ENCODE measurements at places on chromosomes 7 and 10.

GRCh38 chr7:93374345-93374940 is 142.3 kb downstream of the VPS50 start:
- H3K36me3 ChIP-seq = no peaks in the 10 kb centered on the region
- no peak overlapping the region for H3K27ac ChIP-seq
- H3K27me3 ChIP-seq = peaks cover 4% of the 10 kb centered on the region
- H3K4me3 ChIP-seq = no peak overlapping the region
- peak; percentile 45 for DNase-seq
- no peaks in the 10 kb centered on the region for H3K4me1 ChIP-seq

- no peaks in the 10 kb centered on the region for H3K4me1 ChIP-seq
- H3K36me3 ChIP-seq = no peaks in the 10 kb centered on the region
- DNase-seq = no peak
- no peaks in the 10 kb centered on the region for H3K27me3 ChIP-seq
- no peak overlapping the region for H3K27ac ChIP-seq
These were observed 491.3 kb downstream of the RPS24 start for GRCh38 chr10:78524941-78525340.

DNA sequence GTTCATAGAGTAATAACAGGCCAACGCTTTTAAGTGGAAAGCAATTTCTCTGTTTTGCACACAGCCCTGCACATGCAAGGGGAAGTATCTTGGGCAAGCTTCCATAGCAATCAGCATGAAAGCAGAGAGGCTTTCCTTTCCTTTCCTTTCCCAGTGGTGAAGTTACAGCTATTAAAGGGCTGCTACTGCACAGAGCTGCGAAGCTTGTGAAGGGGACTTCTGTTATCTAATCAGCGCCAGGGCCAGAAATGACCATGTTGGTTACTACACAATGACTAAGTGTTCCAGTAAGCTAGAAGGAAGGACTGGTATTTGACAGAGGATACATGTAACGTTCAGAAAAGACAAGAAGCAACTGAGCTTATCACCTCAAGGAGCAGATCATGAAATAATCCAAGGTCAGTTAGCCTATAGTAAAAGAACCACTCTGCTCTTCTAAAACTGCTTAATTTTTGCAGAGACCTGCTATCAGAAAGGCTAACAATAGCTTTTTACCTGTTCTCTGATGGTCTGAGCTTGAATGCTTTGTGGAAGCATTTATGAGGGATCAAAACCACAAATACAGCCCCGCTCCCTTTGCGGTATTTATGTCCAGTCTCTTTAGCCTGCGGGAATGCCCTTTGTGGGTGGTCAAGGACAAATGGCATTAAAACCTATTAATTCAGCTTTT is 45.9 kb downstream of the SGMS1 start:
- no peak overlapping the region for H3K27ac ChIP-seq
- no peak for DNase-seq
- peaks cover 16% of the 10 kb centered on the region for H3K4me1 ChIP-seq

DNA sequence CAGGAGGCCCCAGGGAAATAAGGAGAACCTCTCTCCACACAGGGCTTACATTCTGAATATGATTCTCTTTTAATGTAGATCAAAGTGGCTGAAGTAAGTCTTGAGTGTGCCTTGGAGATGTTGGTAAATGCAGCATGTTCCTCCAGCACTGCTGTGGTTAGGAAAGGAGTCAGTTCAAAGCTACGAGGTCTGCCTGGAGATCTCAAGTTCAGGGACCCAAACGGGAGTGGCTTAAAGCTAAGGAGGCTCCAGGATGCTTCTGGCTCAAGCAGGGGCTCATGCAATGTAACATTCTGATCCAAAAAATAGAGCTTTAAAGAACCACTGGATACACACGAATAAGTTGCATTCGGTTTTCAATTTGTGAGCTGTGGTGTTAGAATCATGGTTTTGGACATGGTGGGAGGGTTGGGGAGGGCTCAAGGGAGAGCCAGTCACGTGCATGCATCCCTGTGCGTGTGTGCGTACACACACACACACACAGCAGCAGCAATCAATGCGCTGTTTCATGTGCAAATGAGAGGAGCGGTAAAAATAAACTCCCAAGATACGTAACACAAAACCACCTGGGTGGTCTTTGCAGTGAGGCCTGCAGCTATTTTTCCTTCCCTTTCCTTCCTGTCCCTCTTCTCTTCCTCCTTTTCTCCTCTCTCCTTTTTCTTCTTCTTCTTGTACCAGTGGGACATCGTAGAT is 70.5 kb downstream of the AOAH start:
- H3K27ac ChIP-seq = no peak overlapping the region
- no peak for DNase-seq
- no peak overlapping the region for H3K4me3 ChIP-seq
- H3K27me3 ChIP-seq = no peaks in the 10 kb centered on the region
- H3K4me1 ChIP-seq = no peaks in the 10 kb centered on the region
- H3K36me3 ChIP-seq = no peaks in the 10 kb centered on the region

DNA sequence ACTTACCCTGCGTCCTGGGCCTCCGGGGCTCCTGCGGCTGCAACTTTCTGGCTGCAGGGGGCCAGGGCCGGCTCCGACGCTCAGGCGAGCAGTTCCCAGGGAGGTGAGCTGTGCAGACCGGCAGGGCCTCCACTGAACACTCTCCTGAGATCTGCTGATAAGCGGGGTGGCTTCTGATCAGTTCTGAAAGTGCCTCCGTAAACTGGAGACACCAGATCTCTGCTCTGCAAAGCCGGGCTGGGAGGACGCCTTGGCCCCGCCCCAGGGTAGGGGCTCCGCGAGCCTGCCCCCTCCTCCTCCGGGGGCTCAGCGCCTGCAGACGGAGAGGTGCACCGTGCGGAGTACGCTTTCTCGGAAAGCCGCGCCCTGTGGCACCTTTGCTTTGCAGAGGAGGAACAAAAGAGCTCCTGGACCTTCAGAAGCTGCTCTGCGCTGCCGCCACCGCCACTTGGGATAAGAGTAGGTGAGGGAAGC is 141.3 kb upstream of the VKORC1L1 start:
- peak; percentile 46 for DNase-seq
- no peak overlapping the region for H3K27ac ChIP-seq
- no peaks in the 10 kb centered on the region for H3K36me3 ChIP-seq
- no peaks in the 10 kb centered on the region for H3K4me1 ChIP-seq

GRCh38 chr10:47264797-47265281 is 35.2 kb upstream of the GDF10 start:
- no peak for DNase-seq
- H3K36me3 ChIP-seq = no peaks in the 10 kb centered on the region
- no peaks in the 10 kb centered on the region for H3K27me3 ChIP-seq
- no peaks in the 10 kb centered on the region for H3K4me1 ChIP-seq
- H3K27ac ChIP-seq = no peak overlapping the region

- no peak overlapping the region for H3K27ac ChIP-seq
- H3K36me3 ChIP-seq = no peaks in the 10 kb centered on the region
- no peak overlapping the region for H3K4me3 ChIP-seq
- no peaks in the 10 kb centered on the region for H3K27me3 ChIP-seq
- DNase-seq = no peak
These were observed 12.6 kb upstream of the GDF10 start for GRCh38 chr10:47287365-47287802.

- no peaks in the 10 kb centered on the region for H3K4me1 ChIP-seq
- H3K27ac ChIP-seq = no peak overlapping the region
- no peak overlapping the region for H3K4me3 ChIP-seq
- H3K27me3 ChIP-seq = no peaks in the 10 kb centered on the region
- DNase-seq = no peak
- no peaks in the 10 kb centered on the region for H3K36me3 ChIP-seq
These were observed 14.4 kb downstream of the PLEKHS1 start for GRCh38 chr10:113765910-113766309.

DNA sequence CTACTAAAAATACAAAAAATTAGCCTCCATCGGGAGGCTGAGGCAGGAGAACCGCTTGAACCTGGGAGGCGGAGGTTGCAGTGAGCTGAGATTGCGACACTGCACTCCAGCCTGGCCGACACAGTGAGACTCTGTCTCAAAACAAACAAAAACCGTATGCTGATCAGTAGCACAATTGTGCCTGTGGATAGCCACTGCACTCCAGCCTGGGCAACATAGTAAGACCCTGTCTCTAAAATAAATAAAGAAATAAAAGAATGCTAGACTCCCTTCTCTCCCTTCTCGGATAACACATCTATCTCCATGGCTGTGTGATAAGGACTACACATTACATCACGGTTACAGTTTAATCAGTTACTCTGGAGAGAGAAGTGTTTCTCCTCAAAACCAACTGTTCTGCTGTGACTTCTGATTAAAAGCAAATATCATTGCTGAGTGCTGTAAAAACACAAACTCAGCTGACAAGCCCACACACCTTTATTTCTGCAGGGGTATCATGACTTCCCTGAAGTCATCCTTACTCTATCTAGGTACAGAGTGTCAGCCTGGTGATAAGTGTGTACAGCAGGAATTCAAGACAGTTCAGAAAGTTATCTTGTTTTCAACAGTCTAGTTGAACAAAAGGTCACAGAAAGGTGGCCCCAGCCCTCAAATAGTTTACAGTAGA is 5.3 kb upstream of the ARHGAP19 start:
- H3K4me1 ChIP-seq = no peaks in the 10 kb centered on the region
- H3K27ac ChIP-seq = no peak overlapping the region
- no peaks in the 10 kb centered on the region for H3K27me3 ChIP-seq
- no peak for DNase-seq
- H3K4me3 ChIP-seq = no peak overlapping the region
- no peaks in the 10 kb centered on the region for H3K36me3 ChIP-seq

DNA sequence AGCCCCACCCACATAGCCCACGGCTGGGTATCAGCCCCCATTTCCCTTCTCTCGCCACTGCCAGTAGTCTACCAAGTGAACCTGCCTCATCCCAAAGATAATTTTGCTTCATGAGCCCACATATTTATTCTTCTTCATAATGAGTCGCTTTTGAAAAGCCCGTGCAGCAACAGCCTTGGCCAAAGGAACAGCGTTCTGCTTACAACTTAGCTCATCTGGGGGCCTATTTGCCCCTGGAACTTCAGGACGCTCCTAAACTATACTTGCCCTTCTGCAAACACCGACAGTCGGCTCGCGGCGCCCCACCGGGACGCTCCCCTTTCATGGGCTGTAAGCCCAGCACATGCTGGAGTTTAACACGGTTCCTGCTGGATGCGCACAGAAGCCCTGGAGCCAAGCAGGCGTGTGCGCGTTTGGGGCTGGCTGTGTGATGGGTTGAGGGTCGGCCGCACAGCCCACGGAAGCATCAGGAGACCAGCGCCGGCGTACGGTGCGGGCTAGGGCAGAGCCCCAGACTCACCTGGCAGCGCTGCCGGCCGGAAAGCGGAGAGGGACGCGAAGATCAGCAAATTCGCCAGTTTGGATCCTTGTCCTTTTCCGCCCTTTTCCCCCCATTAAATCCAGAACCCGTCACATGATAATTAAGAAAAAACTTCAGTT is 370 bp downstream of the TMEM60 start:
- peaks cover 13% of the 10 kb centered on the region for H3K4me1 ChIP-seq
- H3K27me3 ChIP-seq = no peaks in the 10 kb centered on the region
- peaks cover 4% of the 10 kb centered on the region for H3K36me3 ChIP-seq
- no peak for DNase-seq
- peak overlapping the region; percentile 63 for H3K4me3 ChIP-seq

- H3K27me3 ChIP-seq = no peaks in the 10 kb centered on the region
- H3K4me1 ChIP-seq = peaks cover 39% of the 10 kb centered on the region
- DNase-seq = no peak
- no peak overlapping the region for H3K4me3 ChIP-seq
- peaks cover 4% of the 10 kb centered on the region for H3K36me3 ChIP-seq
- H3K27ac ChIP-seq = no peak overlapping the region
These were observed 148.3 kb downstream of the SVIL start for GRCh38 chr10:29486433-29486832.

DNA sequence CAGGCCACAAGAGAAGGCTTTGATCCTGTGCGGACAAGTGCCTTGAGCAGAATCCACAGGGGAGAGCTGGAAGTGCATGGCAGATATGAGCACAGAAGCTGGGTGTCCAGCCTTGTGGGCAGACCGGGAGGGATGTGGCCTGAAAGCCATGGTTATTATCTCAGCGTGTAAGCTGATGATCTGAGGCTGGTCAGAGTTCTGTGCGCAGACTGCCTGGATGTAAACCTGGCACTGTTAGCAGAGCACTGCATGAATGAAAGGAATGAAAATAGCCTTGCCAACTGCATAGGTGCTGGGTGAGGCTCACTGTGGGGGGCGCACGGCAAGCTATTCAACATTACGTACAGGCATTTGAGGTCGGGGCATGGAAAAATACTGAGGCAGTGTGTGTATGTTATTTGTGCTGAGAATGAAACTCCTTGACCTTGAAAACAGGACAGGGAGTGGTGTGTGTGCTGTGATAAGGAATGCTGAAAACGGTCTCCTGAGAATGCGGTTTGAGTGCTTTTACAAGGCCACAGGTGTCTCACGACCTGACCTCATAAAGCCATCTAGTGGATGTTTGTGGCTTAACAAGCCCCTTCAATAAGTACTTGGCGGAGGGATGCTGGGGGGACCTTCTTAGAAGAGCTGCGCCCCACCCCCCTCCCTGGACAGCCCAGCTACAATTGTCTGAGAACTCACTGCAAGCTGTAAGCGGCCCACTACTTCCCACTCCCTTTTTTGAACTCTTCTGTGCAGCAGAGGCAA is 18.7 kb downstream of the AKR1C1 start:
- H3K4me1 ChIP-seq = no peaks in the 10 kb centered on the region
- no peaks in the 10 kb centered on the region for H3K36me3 ChIP-seq

- H3K27ac ChIP-seq = no peak overlapping the region
- H3K4me3 ChIP-seq = no peak overlapping the region
- no peaks in the 10 kb centered on the region for H3K4me1 ChIP-seq
These were observed 639.0 kb downstream of the IPMK start for GRCh38 chr10:57628592-57629284.

DNA sequence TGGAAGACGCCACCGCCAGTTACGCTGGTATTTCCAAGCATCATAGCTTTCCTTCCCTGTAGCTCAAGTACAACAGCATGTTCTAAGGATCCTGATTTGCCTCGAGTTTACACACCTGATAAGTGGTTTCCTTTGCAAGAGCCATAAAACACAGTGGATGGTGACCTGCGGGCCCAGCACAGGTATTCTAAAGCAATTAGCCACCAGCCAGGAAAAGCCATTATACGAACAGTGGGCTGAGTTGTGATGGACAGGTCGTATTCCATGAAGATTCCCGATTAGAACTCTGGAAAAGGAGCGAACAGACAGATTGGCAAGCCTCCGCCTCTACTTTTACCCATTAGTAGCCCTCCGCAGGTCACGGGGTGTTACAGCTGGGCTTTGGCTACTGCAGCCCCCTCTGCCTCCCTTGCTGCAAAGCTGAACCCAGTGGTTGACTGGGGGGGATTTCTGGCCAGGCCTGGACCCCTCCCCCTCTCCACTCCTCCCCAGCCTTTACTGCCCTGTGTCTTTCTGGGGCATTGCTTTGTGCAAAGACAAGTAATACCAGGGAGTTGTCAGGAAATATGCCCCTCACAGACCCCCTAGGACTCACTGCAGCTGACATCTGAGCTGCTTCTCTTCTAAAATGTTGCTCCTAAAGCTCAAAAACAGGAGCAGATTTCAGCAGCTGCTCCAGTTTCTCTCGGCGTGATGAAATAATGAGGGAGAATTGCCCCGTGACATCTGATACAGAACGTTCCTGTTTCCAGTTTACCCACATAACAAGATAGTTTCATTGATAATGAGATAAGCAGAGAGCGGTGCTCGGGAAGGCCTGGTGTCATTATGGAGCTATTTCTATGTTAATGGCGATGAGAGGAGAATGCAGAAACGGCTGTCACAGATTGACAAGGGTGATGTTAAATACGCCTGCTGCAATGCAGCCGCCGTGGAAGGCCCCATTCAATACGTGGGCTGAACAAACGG is 214.4 kb downstream of the CCSER2 start:
- no peaks in the 10 kb centered on the region for H3K36me3 ChIP-seq
- no peaks in the 10 kb centered on the region for H3K4me1 ChIP-seq
- no peak for DNase-seq
- no peak overlapping the region for H3K4me3 ChIP-seq
